Right renal cortex interstitium (tissue), 3 donors: ENCODE measurements at places on chromosomes 16 and 17.

GRCh38 chr17:45021607-45022287, 29.7 kb downstream of the DCAKD start:
- no peak for DNase-seq

DNA sequence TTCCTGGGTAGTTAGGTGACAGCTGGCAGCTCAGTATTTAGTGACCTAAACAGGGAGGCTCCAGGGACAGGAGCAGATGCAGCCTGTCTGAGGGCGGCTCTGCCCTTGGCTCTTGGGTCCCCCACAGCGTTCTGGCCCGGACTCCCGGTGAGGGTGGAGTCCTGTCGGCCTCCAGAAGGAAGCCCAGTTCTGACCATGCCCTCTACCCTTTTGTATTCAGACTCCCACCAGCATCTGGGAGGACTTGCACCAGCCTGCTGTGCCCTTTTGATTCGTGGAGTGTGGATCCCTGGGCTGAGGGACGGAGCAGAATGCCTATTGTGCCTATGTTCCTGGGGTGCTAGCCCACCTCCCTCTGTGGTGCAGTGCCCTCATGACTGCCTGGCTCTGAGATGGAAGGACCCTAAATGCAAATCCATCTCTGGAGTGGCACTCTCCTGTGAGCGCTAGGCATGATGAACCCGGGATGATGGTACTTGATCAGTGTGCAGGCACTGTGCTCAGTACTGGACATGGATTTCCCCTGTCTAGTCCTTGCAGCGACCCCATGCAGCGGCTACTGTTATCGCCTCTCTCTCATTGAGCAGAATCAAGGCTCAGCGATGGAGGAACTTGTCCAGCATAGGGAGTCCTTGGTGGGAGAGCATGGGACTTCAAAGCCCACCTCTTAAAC, 123.1 kb downstream of the SNX29 start:
- no peak for DNase-seq

DNA sequence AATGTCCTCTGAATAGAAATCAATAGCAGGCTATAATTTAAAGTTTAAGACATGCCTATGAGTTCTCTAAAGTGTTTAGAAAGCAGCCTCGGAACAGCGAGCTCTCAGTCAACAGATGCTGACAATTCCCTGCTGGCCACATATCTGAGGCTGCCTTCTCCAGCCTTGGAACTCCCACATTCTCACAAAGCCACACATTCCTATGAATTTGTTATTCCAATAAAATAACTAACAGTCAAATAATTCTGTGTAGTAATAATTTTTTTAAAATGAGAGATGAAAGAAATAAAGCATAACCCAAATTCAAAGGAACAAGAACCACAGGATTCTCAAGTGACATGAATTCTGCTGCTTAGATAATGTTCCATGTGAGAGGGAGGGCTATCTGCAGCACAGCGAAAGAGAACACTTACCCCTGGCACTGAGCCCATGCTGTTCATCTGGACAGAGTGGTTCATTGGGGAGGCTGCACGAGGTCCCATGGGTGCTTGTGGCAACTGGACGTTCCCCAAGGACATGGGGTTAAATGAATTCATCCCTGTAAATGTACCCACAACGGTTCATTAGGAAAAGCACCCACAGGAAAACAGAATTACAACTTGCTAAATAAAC, 56.9 kb upstream of the TRAP1 start:
- no peak for DNase-seq

DNA sequence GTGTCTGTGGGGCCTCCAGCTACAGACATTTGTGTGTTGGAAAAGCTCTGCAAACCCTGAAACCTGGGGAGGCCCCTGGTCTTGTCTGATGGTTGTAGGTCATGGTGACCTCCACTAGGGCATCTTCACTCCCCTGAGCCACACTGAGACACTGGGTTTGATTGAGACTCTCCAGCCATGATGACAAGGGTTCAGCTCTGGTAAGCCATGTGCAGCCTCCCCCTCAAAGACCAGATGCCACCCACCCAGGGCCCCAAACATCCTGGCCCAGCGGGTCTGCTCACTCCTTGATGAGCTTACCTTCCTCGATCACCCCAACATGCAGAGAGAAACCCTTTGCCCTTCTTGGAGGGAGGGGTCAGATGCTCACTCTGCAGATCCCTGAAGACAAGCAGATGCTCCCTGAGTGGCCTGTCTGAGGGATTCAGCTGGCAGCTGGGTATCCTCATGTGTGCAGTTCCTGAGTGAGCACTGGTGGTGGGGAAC, 101.6 kb downstream of the METRNL start:
- no peak for DNase-seq

DNA sequence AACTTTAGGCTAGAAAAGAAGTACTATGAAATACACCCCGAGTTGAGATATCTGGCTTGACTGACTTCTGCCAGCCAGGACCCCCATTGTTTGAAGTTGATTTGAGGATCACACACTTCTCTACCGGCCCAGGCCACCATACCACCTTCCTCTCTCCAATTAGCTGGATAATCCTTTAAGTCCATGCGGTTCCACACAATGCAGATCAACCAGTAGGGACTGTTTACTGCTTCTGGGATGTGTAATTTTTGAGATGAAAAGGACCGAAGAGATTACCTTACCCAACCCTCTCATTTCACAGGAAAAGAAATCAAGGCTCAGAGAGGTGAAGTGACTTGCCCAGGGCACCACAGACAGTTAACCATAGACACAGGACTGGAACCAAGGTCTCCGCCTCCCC, 20.5 kb downstream of the ERN1 start:
- DNase-seq, result no peak

- no peak for DNase-seq
Measured at GRCh38 chr16:75298267-75298666, 46.8 kb upstream of the BCAR1 start.

GRCh38 chr17:59349178-59349577, 17.7 kb downstream of the YPEL2 start:
- DNase-seq, result no peak

- DNase-seq, result no peak
Measured at GRCh38 chr16:725463-726187, 618 bp downstream of the CCDC78 start.

DNA sequence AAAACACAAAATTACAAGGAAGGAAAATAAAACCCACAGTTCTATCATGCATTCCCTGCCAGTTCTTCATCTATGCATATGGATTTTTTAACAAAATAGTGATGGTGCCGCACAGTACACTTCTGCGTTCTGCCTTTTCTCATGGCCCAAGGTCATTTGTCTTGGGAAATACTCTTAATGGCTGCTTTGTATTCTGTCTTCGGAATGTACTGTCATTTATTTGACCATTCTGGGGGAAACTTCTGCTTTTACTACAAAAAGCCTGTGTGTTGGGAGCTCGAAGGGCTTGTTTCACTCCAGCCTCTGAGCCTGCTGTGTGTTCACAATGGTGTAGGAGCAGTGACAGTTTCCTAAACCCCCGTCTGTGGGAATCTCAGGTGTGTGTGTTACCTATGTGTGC, 82.8 kb upstream of the SEC14L1 start:
- DNase-seq, result no peak

DNA sequence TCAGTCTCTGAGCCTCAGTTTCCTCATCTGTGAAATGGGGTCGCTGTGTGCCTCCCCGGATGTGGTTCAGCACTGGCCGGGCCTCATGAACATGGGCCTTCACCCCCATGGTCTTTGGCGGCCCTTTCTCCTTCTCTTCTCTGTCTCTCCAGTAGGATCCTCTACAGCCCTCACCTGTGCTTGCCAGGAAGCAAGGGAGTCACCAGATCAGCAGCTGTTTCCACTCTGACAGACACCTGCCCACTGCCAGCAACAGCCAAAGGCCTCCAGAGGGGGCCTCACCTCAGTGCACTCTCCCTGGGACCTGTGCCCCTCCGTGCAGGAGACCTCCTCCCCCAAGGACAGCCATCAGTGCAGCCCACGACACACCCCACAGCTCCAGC, 89.4 kb downstream of the C16orf78 start:
- no peak for DNase-seq

- DNase-seq, result no peak
Measured at GRCh38 chr17:4235372-4236279, 28.2 kb downstream of the ANKFY1 start.

- DNase-seq, result no peak
Measured at GRCh38 chr17:78653382-78653781, 76.2 kb upstream of the DNAH17 start.
